ENCODE measurements at places on chromosomes 7 and 10.

- no peak for DNase-seq
Observed at GRCh38 chr7:28778786-28779185, 179.3 kb downstream of the TRIL start.

GRCh38 chr10:79488336-79488735, 24.0 kb upstream of the EIF5AL1 start:
- DNase-seq = no peak

GRCh38 chr7:39851466-39852045, 98.5 kb upstream of the CDK13 start:
- no peak for DNase-seq

DNA sequence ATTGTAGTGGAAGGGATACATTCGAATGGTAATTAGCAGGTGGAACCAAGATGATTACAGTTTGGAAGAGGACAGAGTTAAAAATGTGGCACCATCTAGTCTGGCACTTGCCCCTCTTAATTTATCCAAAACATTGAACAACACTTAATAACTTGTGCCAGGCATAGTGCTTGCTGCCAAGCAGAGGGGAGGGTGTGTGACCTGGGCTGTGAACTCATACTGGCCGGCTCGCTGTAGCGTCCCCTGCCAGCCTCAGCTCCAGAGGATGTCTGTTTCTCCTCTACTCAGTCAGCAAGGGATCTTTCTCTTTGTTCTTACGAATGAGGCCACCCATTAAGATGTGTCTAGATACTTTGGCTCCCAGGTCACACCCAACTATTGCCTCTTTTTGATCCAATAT, 179.4 kb upstream of the INHBA start:
- no peak for DNase-seq

DNA sequence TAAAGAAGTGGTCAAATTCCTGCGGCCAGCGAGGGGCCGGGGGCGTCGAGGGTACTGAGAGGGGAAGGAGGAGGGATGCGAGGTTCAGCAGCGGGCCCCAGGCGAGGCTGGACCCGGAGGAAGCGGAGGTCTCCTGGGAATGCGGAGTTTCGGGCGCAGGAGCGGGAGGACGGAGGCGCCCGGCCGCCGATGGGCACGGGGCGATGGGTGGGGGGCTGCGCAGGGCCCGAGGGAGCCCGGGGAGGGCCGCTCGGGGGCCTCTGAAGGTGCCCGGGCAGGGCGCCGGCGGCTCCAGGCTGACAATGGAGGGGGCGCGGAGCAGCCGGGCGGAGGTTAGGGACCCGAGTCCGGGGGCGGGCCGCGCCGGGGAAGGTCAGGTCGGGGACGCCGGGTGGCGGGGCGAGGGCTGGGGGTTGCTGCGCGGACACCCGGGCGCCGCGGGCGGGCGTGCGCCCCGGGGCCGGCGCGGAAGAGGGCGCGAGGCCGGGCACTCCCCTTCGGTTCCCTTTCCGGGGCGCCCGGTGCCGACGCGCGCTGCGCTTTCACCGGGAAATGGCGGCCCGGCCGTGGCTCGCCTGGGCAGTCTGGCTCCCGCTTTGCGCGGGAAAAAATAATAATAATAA, 683 bp downstream of the MACROH2A2 start:
- no peak for DNase-seq

GRCh38 chr7:106864298-106865081, 592 bp upstream of the PIK3CG start:
- no peak for DNase-seq

DNA sequence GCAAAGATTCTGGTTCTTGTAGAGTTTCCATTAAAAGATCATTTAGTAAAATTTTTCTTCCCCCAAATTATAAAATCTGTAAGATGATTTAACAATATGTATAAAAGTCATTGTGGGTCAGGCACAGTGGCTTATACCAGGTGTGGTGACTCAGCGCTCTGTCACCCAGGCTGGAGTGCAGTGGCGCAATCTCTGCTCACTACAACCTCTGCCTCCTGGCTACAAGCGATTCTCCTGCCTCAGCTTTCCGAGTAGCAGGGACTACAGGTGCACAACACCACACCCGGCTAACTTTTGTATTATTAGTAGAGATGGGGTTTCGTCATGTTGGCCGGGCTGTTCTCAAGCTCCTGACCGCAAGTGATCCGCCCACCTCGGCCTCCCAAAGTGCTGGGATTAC, 68.0 kb downstream of the SEPTIN14 start:
- DNase-seq = no peak

DNA sequence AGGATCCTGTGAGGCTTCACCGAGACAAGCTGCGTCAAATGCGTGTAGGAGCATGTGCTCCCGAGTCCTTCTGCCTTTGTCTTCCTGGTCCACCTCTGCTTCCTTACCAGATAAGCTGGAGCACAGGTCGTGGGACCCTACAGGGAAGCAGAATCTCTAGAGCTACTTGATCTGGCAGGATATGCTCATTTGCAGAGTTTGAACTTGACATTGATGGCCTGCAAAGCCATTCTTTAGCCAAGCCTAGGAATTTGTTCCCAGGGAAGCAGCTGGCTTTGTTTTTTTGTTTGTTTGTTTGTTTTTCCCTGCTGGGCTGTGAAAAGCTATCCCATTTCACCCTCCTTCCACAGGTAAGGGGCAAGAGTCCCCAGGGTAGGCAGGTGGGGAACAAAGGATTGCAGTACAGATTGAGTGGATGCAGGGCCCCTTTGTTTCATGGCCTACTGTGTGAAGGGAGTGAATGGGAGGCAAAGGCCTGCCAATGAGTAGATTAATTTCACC, 200.0 kb upstream of the BMPER start:
- no peak for DNase-seq

DNA sequence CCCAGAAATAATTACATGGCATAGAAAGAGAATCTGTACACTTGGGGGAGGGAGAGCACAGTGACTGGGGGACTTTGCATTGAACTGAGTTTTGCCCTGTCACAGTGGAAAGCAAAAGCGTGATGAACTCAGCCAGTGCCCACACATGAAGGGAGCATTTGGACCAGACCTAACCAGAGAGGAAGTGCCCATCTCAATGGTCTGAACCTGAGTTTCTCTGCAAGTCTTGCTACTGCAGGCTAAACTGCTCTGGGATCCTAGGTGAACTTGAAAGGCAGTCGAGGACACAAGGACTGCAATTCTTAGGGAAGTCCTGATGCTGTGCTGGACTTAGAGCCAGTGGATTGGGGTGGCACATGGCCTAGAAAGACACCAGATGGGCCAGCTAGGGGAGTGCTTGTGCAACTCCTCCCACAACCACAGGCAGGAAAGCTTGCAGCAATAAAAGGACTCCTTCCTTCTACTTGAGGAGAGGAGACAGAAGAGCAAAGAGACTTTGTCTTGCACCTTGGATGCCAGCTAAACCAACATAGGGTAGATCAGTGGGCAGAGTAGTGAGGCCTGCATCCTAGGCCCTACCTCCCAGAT, 259.0 kb downstream of the GRM8 start:
- no peak for DNase-seq

- DNase-seq = no peak
Observed at GRCh38 chr7:102872460-102872859, 40.3 kb upstream of the LRRC17 start.

- DNase-seq = no peak
Observed at GRCh38 chr10:43054593-43054992, 22.3 kb upstream of the RET start.

DNA sequence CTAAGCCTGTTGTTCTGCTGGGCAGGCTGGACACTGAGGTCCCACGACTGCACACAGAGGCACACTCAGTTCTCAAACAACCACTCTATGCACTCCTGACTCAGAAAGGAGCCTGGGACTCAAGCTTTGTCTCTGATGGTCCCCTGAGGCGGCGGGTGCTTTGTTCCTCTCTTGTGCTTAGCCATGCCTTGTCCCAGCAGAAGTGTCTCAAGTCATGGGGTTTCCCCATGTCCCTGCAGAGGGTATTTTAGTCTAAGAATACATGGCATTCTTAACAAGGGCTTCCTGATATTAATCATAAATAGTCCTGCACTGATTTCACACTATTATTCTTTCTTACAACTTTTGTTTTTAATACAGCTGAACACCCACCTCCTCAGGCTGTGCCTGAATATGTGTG, 72.5 kb downstream of the CXCL12 start:
- no peak for DNase-seq

DNA sequence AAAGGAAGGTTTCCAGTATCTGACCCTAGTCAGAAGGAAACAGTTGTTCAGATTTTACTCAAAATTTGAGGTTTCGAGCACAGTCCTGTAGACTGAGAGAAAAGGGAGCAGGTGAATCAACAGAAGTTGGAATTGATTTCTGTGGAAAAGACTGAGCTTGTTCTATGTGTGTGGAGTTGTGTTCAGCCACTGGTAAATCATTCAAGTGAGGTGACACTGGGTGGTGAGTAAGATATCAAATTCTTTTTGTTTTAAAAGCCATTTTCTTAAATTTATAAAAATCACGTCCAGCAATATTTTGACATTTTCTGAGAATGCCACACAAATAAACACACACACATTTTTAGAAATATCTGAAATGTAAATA, 165.1 kb downstream of the HGF start:
- DNase-seq = no peak

DNA sequence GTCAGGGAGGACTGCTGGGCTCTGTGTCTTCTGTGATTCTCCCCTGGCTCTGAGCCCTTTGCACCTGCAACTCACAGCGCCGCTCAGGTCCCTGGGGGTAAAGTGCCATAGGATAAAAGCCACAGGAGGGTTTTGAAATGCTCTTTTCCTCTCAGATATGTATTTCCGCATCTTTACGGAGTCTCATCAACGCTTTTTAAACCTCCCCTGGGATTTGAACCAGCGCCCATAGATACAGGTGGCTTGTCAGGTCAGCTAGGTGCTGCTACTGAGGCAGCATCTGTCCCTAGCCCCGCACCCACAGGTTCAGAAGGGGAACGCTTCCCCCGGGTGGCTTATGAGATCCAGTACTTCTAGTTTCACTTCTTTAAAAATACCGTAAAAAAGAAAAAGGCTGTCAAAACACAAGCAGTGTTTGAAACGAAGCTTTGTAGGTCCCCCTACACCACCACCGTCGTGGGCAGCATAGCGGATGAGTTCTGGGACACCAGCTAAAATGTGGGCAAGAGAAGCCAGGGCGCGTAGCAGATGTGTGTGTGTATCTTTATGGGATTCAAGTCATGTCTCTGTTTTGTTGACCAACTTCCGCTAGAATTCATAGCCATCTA, 173.5 kb downstream of the CUX1 start:
- DNase-seq = no peak

GRCh38 chr7:3240826-3241430, 60.1 kb upstream of the SDK1 start:
- no peak for DNase-seq

DNA sequence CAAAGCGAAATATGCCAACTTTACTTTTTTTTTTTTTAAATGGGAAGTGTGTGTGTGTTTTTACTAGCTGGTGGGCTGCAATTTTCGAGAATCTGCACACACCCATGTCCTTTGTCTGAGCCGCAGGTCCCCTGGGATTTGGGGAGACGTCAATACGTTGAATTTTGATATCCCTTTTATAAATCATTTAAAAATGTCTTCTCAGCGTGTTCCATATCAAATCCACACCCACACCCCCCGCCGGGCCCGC, 404 bp upstream of the FMC1 start:
- DNase-seq = no peak

- no peak for DNase-seq
Observed at GRCh38 chr10:104707602-104708459, 66.7 kb downstream of the SORCS3 start.

- DNase-seq = no peak
Observed at GRCh38 chr10:48520594-48520993, 84.3 kb downstream of the ARHGAP22 start.

DNA sequence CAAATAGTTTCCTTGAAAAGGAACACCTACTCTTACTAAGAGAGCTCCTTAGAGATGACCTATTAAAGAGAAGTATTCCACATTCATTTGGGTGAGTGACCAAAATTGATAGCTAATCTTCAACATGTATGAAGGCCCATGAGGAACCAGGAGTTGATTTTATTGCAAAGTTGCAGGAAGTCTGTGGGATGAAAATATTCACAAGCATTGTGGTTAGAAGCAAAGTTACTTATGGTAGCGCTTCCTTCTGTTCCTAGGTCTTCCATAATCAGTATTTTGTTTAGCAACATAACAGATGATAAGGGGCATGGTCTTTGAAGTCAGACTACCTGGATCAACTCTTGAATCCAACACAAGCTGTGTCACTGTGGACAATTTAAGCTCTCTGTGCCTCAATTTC, 164.5 kb downstream of the DGKB start:
- DNase-seq = no peak
